ENCODE measurements at places on chromosomes 4 and X. TPM values are rescaled to one million over a fixed set of nuclear protein-coding genes. Genes with fewer than 3 reads are reported as not detected.
A peak's percentile ranks its signal among the peaks of the same experiment; 100 is the strongest.

The VBP1 gene
- total RNA-seq: 60.2 TPM

The ZRSR2 gene
- total RNA-seq: 5.6 TPM

The PPP2R3B gene
- 15.1 TPM for total RNA-seq

- peak; percentile 70 for DNase-seq
Measured at GRCh38 chrX:40651620-40652223, 4.4 kb upstream of the CXorf38 start.

- no peak for DNase-seq
Measured at GRCh38 chrX:110188701-110189558, 129.0 kb downstream of the AMMECR1 start.

DNA sequence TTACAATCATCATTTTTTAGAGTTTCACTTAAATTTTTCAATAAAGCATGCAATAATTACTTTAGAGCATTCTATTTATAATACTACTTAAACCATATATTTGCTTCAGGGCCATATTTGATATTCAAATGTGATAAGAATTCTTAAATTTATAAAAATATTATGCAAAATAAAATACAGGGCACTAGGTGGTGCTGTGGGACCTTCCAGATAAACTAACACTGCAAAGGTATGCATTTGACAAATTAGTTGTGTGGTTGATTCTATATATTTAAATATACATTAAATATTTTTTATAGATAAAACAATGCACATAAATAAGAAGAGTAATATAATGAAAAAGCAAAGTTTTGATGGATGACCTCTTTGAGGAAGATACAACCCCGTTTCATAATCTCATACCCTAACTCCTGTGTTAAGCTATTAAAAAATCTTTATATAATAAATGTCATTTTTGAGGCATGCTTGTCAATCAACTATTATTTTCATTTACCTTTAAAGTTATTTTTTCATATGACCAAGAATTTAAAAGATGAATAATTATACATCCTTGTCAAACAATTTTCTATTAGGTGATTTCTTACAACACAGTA is 128.4 kb downstream of the REELD1 start:
- DNase-seq: peak; percentile 68

GRCh38 chr4:112910109-112910736 is 139.2 kb upstream of the ANK2 start:
- DNase-seq: peak; percentile 45

GRCh38 chr4:95290702-95291101 is 258.1 kb downstream of the UNC5C start:
- DNase-seq: no peak
